ENCODE measurements at places on chromosomes 2 and 18.
A peak's percentile ranks its signal among the peaks of the same experiment; 100 is the strongest.

DNA sequence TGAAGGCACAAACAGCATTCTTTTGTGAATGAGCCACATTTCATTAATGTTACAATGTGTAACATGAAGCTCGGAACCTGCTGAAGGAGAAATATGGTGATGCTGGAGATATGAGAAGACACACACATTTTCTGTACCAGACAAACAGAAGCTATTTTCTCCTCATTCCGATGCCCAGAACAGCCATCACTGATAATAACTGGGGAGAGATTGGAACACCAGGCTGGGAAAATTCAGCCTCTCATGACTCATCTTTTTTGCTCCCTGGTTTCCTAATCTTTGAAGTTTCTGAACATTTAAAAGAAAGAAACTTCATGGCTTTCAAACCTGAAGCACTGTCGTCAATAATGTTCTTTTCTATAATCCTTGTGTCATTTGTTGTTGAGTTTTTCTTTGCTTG lies 110.9 kb downstream of the LYPD6 start:
- DNase-seq = no peak

GRCh38 chr2:197276156-197276555 lies 34.4 kb downstream of the ANKRD44 start:
- no peak for DNase-seq

GRCh38 chr2:10956006-10956790 lies 44.5 kb downstream of the KCNF1 start:
- DNase-seq = no peak

GRCh38 chr2:64283006-64283570 lies 138.9 kb upstream of the PELI1 start:
- DNase-seq = no peak

- DNase-seq = no peak
Observed at GRCh38 chr2:168734199-168734760, 68.2 kb upstream of the NOSTRIN start.

DNA sequence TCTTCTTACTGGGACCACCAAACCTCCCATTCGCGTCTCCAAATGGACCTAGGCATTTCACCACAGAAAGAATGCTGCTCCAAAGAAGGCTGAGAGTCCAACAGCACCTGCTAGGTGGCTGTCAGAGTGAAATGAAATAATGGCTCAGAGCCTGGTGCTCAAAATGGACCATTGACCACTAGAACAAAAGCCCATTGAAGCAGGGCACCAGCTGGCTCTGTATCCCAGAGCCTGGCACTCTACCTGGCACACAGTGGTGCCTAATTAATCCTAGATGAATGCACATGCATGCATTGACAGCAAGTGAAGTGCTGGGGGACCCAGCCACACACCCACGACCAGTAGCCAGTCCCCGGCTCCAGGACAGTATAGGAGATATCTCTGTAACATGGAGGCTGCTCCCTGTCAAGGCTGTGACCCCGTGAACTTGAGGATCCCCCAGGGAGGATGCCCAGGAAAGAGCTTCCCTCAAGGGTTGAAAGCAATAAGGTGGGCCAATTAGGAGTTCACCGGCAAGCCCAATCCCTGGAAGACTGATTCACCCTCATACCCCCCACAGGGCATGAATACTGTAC lies 261.3 kb downstream of the TNS1 start:
- no peak for DNase-seq

DNA sequence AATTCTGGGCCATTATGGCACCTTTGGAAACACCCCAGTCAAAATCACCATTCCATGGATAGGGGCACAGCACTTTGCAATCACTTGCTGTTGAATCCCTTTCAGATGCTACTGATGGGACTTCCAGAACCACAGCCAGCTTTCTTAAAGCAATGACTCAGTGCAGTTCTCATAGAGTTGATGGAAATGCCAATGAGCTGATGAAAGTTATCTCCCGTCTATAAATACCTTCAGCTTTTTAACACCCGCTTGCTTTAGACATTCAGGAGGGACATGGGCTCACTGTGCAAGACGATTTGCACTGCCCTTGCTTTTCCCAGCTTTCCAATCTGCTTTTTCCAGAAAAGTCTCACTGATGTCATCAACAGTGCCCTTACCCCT lies 66.7 kb upstream of the RPL31 start:
- no peak for DNase-seq

DNA sequence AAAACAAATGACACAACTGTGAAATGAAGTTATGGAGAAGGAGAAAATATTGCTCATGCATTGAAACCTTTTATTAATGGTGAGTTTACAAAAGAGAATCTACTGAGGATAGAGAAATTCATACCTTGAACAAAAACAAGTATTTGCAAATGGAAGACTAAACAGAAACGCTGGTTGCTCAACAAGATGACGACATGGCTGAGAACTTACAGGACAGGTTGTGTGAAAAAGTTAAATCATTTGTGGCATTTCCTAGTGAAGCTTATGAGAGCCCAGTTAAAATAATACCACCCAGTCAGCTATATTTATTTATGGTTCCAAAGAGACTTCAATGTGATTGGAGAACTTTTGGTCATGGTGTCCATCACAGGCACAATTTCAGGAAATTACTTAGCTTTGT lies 148.6 kb upstream of the PKDCC start:
- DNase-seq = no peak

GRCh38 chr2:60948161-60948560 lies 66.8 kb downstream of the REL start:
- no peak for DNase-seq

DNA sequence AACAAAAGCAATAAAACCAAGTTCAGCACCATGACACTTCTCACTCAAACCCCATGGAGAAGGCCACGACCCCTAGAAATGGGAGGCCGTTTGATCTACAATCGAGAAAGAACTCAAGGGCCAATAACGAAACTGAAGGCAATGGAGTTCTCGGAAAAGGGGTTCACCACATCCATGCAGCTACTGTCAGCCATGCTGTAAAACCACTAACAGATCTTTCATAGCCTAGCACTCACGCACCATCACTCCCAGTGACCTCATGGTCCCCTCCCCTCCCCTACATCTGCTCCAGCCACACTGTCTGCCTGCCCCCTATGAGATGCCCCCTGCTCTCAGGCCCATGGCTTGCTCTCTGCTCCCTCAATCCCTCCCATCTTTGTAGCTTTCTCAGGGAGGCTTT lies 135.3 kb downstream of the TMEM163 start:
- DNase-seq = no peak

- peak; percentile 1 for DNase-seq
Observed at GRCh38 chr2:104944495-104944894, 90.6 kb downstream of the POU3F3 start.

GRCh38 chr2:149561309-149561926 lies 26.2 kb downstream of the MMADHC start:
- DNase-seq = peak; percentile 53

All from NCI-H2171 treated with DMSO at 0.1 percent for 48 hours (cell line).